ENCODE measurements at places on chromosomes 5 and 9. TPM values are rescaled to one million over a fixed set of nuclear protein-coding genes. Genes with fewer than 3 reads are reported as not detected.

The SLC34A3 gene
- not detected for total RNA-seq

The LCN1 gene
- total RNA-seq: not detected

The GDA gene
- total RNA-seq: 0.19 TPM

The ABL1 gene
- 68.7 TPM for total RNA-seq

The FOXD4L3 gene
- total RNA-seq: not detected

The SEMA6A gene
- total RNA-seq: 21.1 TPM

All from dermis blood vessel endothelial cell (primary cell).